ENCODE measurements at places on chromosomes 11 and 22.

DNA sequence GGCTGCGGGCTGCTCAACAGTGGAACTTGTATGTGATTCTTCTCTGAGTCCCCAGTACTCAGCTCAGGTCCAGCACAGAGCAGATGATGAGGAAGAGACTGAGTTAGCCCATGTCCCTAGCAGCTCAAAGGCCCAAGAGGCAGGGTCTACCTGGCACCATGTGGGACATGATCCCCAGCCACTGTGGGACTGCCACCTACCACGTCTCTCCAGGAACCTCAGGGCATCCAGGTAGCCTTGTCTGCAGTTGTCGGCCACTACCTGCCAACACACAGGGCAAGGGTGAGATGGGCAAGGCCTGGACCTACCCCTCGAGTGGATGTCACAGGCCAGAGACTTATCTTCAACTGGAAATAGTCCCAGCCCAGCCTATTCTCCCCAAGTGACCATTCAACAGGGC lies 4.4 kb downstream of the PNPLA5 start:
- DNase-seq, result no peak

- no peak for DNase-seq
Observed at GRCh38 chr11:112999520-112999919, 38.3 kb downstream of the NCAM1 start.

GRCh38 chr11:1906611-1907423 lies 12.7 kb upstream of the TNNT3 start:
- DNase-seq, result no peak

DNA sequence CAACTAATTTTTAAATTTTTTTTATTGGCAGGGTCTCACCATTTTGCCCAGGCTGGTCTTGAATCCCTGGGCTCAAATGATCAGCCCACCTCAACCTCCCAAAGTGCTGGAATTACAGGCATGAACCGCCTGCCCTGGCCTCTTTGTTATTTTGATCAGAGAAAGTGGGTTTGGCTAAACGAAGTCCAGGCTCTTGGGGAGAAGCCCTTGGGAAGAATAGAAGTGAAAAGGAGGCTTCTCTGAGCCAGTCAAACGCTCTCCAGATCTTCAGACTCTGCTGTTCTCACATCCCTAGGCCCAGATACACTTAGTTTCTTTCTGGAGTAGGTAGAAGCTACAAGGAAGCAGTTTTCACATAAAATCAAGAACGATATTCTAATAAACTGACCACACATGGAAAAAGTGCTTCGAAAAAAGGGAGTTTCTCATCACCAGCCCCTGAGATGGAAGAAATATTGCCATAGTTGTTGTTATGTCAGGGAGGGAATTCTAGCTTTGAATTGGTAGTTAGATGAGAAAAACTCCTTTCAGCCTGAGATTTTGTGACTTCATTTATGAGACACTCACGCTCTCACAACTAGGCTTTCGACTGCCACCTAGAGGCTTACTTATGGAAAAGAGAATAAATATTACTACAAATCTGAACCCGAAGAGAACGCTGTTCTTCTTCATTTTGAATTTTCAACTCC lies 41.7 kb upstream of the AQP11 start:
- DNase-seq, result peak; percentile 88

- no peak for DNase-seq
Observed at GRCh38 chr22:22746963-22747933, 102.8 kb downstream of the GGTLC2 start.

DNA sequence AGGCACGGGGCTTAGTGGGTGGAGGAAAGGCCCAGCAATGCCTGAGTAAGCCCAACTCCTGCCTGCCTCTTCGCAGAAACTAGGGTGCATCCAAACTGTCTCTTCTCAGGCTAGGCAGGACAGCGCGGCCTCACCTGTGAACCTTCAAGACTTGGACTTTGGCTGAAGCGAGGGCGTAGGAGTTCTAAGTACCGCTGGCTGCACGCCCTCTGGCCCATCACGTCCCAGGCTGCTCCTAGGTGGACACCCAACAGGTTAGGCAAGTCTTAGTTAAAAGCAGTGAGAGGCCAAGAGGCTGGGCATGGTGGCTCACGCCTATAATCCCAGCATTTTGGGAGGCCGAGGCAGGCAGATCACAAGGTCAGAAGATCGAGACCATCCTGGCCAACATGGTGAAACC lies 1.8 kb upstream of the DDB2 start:
- peak; percentile 49 for DNase-seq

- no peak for DNase-seq
Observed at GRCh38 chr11:12901272-12901671, 107.8 kb upstream of the RASSF10 start.

GRCh38 chr11:29490938-29491337 lies 525.9 kb downstream of the KCNA4 start:
- DNase-seq, result no peak

DNA sequence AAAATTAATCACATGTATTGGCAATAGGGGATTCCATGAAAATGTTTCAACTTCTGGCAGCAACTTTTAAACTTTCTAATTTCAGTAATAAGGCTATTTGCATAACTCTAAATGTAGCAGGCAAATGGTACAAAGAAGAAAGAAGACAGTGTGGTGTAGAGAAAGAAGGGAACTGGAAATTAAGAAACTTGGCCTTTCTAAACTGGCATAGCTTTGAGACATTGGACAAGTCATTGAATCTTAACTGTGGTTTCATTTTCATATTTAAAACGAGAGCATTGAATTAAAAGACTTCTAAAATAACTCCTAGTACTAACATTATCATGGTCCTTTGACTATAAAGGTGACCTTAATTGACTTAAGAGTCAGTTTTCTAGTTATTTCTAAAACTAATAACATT lies 125.0 kb downstream of the UVRAG start:
- DNase-seq, result no peak

DNA sequence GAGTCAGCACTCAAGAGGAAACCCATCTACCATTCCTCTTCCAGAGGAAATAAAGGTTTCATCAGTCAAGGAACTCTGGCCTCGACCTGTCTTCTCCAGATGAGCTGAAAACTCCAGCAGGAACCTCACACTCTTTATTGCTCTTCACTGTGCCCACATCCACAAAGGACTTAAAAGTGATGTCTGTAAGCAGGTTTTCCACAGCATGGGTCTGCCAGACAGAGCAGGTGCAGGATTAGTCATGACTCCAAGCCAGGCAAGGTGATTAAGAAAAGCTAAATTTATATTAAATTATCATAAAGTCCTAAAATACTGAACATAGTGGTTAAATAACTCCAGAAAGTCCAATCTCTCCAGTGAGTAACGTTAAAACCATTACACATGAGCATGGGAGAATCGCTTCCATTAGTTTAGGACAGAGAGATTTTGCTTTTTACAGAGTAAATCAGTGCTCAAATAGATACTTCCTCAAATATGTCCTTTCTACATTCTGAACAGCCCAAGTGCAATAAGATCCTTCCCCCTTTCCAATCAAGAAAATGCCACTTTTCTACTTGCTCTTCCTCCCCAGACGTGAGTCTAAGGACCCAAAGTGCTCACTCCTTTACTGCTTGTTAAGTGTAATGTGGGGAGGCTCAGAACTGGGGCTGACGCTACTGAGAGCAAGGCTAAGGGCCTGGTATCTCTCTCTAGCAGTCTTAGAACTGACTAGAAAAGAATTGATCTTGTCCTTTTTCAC lies 10.7 kb upstream of the CKAP5 start:
- no peak for DNase-seq

- no peak for DNase-seq
Observed at GRCh38 chr11:1547467-1548098, 24.5 kb downstream of the DUSP8 start.

- no peak for DNase-seq
Observed at GRCh38 chr11:117220999-117221774, 10.7 kb downstream of the PCSK7 start.

GRCh38 chr11:15830741-15831428 lies 525.5 kb downstream of the SOX6 start:
- no peak for DNase-seq
